ENCODE measurements at places on chromosomes 7 and 10. TPM values are rescaled to one million over a fixed set of nuclear protein-coding genes. Genes with fewer than 3 reads are reported as not detected.

Gene TECPR1
- 12.9 TPM for total RNA-seq

Gene GNAT3
- total RNA-seq = not detected

DNA sequence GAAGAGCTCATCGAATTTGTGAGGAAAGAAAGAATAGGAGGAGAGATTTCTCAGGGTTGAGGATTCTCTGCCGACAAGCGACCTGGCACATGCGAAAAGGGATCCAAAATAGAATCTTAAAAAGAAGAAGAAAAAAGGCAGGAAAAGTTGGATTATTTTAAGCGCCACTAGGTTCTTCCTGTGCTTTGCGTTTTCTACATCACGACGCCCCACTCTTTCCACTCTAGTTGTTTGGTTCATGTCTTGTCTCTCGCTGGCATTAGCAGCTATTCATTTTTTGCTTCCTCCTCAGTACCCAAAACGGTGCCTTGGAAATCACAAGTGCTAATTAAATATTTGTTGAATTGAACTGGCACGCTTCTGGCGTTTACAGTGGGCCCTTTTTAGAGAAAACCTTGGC, 674 bp upstream of the FRA10AC1 start:
- no peaks in the 10 kb centered on the region for H3K27me3 ChIP-seq
- DNase-seq = peak; percentile 22
- H3K27ac ChIP-seq = peak overlapping the region; percentile 65
- H3K4me3 ChIP-seq = peak overlapping the region; percentile 60
- peaks cover 4% of the 10 kb centered on the region for H3K36me3 ChIP-seq

- no peaks in the 10 kb centered on the region for H3K27me3 ChIP-seq
- H3K4me1 ChIP-seq = peaks cover 32% of the 10 kb centered on the region
- DNase-seq = no peak
- H3K36me3 ChIP-seq = no peaks in the 10 kb centered on the region
- H3K27ac ChIP-seq = no peak overlapping the region
These were observed 10.9 kb upstream of the DUSP5 start for GRCh38 chr10:110486680-110487410.

DNA sequence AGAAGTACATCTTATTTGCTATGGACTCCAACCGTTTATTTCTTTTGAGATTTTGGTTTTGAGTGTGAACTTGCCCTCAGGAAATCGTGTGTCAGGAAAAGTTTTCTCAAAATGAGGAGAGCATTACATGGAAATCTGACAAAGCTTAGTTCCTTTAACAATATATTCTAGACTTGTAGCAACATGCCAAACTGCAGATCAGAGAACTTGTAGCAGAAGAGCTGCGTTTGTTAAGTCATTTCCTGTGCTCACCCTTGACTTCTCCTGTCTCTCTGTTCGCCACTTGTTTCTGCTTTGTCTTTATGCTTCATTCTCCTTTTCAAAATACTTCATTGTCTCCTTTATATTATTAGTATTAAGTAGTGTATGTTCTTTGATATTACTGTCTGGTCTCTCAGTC, 116.6 kb upstream of the FOXP2 start:
- no peak overlapping the region for H3K27ac ChIP-seq
- no peaks in the 10 kb centered on the region for H3K36me3 ChIP-seq
- peaks cover 5% of the 10 kb centered on the region for H3K4me1 ChIP-seq
- no peak for DNase-seq

- no peaks in the 10 kb centered on the region for H3K27me3 ChIP-seq
- H3K4me3 ChIP-seq = no peak overlapping the region
- DNase-seq = no peak
- no peaks in the 10 kb centered on the region for H3K36me3 ChIP-seq
- H3K27ac ChIP-seq = no peak overlapping the region
These were observed 30.1 kb downstream of the BPGM start for GRCh38 chr7:134676743-134677142.

DNA sequence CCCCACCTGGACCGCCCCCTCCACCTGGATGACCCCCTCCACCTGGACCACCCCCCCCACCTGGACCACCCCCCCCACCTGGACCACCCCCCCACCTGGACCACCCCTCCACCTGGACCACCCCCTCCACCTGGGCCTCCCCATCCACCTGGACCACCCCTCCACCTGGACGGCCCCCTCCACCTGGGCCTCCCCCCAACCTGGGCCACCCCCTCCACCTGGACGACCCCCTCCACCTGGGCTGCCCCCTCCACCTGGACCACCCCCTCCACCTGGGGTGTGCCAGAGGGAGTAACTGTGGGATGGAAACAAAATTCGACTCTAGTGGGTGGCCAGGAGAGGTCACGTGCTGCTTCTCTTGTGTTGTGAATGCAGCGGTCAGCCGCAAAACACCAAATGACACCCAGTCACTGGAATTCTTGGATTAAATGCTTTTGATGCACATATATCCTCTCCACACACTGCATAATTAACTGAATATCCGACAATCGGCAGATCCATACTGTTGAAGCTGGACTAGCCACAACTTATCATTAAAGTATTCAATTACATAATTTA, 316.7 kb downstream of the PTPRN2 start:
- H3K4me1 ChIP-seq = no peaks in the 10 kb centered on the region
- H3K4me3 ChIP-seq = no peak overlapping the region
- DNase-seq = no peak
- H3K27ac ChIP-seq = no peak overlapping the region

DNA sequence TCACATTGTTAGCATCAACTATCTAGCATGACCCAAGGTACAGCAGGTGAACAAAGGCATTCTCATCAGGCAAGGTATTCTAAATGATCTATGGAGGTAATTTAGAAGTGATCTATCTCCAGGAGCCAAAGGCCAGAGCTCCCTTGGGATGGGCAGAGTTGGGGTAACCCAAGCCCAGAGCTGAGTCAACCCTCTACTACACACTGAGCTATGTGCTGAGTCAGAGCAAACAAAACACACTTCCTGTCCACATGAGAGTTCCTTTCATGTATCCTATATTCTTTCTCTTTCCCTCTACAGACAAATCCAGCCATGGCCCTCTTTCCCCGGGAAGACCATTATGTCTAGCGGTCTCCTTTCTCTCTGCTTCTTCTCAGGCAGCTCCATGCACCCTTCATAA, 68.2 kb upstream of the AGK start:
- H3K4me1 ChIP-seq = no peaks in the 10 kb centered on the region
- no peak overlapping the region for H3K4me3 ChIP-seq
- no peak for DNase-seq
- H3K27ac ChIP-seq = no peak overlapping the region
- peaks cover 13% of the 10 kb centered on the region for H3K27me3 ChIP-seq
- no peaks in the 10 kb centered on the region for H3K36me3 ChIP-seq

All from SJCRH30 (cell line).